Spinal cord (tissue), 10 donors: ENCODE measurements at places on chromosomes 13 and 19.
A peak's percentile ranks its signal among the peaks of the same experiment; 100 is the strongest.

DNA sequence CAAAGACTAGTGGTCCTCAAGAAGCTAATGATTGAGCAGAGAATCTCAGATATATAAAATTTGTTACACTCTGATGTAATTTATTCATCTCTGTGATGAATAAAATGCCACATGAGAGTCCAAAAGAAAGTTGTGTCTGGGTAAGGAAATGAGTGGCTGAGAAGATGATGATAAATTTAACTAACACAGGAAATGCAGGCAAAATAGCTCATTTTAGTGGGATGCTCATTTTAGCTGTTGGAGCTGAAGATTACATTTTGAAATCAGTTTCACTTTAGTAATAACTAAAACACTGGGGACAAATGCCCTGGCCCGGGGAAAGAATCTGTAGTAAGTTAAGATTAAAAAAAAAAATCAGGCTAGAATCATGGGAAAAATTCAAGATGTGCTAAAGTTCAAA is 35.2 kb downstream of the SPRY2 start:
- DNase-seq, result no peak

DNA sequence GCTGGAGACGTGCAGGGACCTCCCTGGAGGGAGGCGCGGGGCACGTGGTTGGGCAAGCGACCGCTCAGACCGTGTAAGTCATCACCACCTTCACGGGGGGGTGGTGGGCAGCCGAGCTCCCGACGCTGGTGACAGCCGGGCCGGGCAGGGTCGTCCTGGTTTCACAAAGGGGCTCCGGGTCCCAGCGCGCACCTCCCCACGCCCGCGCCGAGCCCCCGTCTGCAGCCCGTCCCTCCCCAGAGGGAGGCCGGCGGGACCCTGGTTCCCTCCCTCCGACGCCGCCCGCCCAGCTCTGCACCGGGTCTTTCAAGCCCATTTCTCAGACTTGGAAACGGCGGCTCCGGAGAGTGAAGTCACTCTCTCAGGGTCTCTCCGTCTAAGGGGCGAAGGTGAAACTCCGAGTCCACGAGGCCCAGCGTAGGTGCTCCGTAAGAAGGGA is 729 bp upstream of the ARID3A start:
- no peak for DNase-seq

DNA sequence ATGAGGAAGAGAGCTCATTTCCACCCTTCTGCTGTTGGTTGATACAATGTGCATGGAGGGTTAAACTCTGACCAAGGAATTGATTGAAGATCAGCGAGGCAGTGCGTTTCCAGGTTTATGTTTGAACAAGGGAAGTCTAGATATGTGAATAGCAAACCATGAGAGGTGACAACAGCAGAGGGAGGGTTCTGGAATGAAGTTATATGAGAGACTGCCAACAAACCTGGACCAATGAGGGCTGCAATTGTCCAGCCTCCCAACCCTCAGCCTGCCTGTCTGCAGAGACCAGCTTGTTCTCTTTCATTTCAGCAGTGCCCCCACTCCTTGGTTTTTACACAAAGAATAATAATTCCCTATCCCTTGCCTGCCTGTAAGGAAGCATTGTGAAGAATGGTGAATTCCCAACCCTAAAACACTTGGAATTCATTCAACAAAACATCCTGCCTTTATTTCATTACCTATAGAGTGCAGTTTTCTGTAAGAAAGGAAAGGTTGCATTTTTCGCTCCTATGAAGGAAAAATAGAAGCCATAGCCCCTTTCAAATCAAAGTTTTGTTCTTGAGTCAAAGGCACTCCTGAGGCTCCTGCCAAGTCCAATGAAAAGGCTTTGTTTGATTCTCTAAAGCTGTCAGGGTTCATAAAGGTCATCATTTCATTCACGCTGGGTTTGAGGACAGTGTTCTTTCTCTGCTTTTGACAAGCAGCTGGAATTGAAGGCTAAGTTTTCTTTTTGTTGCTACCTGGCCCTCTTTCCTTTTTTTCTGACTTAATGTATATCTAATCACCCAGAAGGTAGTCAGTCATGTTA is 53.6 kb upstream of the ABCC4 start:
- no peak for DNase-seq

- no peak for DNase-seq
Measured at GRCh38 chr13:77359171-77359570, 32.3 kb upstream of the MYCBP2 start.

DNA sequence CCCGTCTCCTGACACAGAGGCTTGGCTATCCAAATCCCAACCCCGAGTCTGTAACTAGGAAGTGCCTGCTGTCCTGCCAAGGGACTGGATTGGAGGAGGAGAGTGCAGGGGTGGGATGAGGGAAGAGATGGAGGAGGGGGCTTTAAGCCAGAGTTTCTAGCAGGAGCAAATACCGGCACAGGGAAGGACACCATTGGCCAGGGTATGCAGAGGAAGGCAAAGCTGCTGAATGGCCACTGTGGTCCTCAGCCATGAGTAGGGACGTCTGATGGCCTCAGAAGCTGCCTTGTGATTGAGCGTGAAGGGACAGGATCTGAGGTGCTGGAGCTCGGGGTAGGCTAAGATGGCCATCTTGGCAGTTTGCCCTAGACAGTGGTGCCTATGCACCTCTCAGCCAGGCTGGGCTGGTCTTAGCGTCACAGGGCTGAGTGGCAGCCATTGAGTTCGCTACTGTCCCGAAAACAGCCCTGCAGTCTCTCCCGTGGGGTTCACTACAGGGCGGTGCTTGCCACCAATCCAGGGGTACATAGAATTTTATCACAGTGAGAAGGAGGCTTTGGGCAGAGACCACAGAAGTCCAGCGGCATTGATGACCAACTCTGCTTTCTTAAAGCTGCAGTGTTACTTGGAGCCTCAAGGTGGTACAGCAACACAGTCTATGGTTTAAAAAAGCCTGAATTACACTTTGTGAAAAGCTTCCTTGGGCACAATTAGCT is 61.8 kb downstream of the AKAP11 start:
- peak; percentile 19 for DNase-seq
